RPMI8226 (cell line): ENCODE measurements at places on chromosomes 3 and 15.

GRCh38 chr15:55356985-55357585 lies 38.1 kb downstream of the PIGB start:
- no peak for DNase-seq

GRCh38 chr3:129348734-129349133 lies 70.1 kb downstream of the HMCES start:
- DNase-seq = peak; percentile 35

DNA sequence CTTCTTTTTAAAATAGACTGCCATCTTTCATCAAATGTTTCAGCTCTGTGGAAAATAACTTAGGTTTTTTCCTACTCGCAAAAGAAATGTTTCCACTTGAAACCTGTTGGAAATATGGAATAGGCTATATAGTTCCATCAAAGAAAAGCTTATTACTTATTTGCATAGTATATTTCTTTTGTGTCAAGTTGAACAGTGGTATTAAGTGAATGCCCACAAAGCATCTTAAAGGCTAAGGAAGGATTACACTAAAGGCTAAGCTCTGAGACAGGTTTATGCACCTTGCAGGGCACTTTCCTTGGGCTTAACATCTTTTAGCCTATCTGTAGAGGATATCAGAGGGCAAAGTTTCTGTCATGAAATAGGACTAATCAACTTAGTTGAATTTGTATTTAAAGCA lies at the start of gene SAMD7:
TSS of gene SAMD7 (plus strand) at position 301 of the 400 bp plus-strand sequence. CDS start 7,927 bp downstream, outside the sequence.
- no peak for DNase-seq

DNA sequence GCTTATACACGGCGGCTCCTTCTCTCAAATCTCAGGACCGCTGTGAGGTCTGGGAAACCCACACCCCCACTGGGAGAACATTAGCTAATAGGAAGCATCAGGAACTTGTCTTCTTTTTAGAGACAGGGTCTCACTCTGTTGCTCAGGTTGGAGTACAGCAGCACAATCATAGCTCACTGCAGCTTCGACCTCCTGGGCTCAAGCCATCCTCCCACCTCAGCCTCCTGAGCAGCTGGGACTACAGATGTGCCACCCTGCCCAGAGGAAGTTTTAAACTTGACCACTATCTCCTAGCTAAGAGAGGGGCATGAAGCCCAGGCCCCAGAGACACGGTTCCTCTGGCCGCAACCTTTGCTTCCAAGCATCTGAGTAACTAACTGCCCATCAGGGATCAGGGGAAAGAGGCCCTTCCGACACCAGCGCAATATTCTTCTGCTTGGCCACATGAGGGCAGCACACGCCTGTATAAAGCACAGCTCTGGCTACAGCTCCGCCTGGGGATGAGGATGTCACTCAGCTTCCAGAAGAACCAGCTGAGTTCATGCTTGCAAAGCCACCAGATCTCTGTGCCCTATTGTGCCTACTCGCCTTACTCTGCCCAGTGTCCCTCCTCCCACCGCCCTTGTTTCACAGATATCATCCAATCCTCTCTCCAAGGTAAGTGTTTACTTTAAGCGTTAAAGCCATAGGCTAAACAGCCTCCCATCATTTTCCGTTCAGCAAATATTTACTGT lies 57.6 kb upstream of the SLC6A11 start:
- peak; percentile 69 for DNase-seq

GRCh38 chr3:46715507-46716175 lies 2.0 kb downstream of the PRSS50 start:
- DNase-seq = no peak

GRCh38 chr3:50639055-50639494 lies 22.1 kb downstream of the MAPKAPK3 start:
- DNase-seq = no peak

DNA sequence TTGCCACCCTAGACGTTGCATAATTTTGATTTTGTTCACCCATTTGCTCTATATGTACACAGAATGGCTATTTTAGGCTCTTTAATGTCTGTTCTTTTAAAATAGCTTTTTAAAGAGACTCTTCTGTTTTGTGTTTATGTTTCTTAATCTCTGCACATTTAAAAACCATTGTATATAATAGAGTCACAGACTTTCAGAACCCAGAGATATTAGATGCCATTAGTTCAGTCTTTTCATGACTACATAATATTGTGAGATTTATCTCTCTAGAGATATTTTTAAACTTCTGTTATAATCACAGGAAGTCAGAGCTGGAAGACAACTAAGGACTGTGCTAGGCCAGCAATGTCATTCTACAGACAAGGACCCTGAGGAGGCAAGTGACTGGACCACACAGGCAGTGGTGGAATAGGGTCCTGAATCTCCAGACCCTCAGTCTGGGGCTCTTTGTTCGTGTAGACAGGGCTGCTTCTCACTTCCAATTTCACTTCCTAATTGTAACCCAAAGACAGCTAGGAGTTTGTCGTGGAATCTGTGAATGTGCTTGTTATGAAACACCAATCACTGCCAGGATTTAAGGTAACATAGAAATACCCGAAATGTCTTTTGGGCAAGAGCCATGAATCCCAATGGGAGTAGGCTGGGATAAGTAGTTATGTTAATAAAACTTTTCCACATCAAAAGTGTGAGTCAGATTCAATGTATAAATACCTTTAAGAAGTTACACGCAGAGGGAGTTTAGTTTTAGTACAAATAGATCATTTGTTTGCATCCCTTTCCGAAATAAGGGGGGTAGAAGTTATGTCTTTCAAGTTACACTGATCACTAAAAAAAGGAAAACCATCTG lies 165.2 kb upstream of the ROPN1 start:
- DNase-seq = no peak

DNA sequence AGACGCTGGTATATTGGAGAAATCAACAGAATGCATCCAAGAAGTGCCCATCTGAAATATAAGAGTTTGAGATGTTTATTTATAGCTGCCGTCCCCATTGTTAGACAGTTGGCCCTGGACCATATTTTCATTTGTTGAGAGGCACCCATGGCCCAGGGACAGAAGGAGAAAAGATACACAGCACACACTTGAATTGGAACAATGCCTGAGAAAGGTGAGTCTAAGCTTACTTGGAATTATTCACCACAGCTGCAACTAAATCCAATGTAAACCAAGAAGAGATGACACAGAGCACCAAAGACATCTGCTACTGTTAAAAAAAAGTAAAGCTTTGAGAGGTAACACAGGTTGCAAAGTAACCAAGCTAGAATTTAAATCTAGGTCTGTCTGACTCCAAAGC lies 525.5 kb upstream of the NAALADL2 start:
- no peak for DNase-seq

GRCh38 chr15:67510597-67511190 lies 10.2 kb upstream of the C15orf61 start:
- no peak for DNase-seq

DNA sequence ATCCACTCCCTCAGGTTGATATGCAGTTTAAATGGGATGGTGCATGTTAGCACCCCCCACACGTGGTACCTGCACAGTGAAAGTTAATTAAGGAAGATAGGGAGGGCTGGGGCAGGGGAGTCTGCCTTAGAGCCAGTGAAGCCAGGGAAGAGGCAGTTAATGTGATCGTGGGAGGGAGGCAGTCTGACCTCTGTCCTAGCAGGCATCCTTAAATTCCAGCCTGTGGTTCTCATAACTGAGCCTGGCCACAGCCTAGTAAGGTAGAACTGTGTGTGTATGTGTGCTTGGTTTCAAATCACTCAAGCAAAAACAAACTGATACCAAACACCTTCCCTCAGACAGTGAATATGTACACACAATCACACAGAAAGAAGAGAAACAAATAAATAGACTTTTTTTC lies 319.1 kb upstream of the TLE3 start:
- DNase-seq = no peak

- DNase-seq = no peak
These were observed 169.9 kb downstream of the XXYLT1 start for GRCh38 chr3:195101001-195101583.

GRCh38 chr3:42891042-42891441 lies 14.9 kb upstream of the ZNF662 start:
- no peak for DNase-seq

DNA sequence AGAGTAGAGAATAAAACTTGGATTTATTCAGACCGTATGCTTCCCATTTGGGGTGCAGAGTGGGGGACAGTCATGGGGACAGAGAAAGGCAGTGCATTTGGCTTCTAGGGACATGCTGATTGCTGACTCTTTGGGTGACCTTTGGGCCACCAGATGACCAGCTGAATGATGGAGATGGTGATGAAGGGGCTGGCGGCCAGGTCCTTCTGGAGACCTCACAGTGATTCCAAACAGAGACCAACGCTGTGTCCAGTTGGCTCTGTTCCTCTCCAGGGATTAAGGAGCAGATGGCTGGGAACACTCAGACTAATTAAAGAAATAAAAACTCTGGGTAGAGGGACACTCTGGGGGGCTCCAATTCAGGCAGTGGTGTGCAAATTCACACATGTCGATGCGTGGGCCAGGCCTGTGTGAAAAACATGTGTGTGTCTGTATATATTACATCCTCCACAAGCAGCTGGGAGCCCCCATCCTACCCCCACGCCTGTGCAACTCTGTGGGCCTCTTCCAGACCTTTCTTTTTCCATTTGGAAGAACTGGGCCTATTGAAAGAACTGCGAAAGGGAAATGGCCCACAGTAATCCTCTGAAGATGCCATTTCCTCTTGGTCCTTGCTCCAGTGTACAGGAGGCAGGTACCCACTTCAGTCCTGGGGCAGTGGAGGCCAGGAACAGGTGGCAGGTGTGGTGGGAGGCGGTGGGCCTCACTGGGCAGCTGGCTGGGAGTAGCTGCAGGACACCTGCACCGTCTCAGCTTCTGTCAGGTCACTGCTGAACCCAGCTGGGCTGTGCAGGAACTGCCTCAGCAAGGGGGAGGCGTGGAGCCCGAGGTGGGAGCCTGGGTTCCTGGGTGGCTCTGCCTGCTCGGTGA lies 8.9 kb downstream of the XIRP1 start:
- peak; percentile 60 for DNase-seq

DNA sequence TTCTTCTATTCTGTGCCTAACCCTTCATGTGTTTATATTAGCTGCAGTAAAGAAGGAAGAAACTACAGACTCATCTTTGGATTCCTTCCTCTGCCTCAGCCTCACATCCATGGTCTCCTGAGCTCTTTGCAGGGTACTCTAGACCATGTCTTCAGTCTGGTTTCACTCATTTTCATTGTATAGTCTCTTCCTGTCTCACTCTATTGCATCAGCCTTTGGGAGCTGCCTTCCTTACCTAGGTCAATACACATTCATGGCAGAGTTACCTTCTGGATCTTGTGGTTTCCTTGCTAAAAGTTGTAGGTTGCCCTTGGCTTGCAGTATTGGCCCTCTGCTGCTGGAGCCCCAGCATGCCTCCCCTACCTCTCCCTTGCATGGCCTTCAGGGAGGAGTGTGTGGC lies 31.5 kb upstream of the SCAANT1 start:
- DNase-seq = no peak

DNA sequence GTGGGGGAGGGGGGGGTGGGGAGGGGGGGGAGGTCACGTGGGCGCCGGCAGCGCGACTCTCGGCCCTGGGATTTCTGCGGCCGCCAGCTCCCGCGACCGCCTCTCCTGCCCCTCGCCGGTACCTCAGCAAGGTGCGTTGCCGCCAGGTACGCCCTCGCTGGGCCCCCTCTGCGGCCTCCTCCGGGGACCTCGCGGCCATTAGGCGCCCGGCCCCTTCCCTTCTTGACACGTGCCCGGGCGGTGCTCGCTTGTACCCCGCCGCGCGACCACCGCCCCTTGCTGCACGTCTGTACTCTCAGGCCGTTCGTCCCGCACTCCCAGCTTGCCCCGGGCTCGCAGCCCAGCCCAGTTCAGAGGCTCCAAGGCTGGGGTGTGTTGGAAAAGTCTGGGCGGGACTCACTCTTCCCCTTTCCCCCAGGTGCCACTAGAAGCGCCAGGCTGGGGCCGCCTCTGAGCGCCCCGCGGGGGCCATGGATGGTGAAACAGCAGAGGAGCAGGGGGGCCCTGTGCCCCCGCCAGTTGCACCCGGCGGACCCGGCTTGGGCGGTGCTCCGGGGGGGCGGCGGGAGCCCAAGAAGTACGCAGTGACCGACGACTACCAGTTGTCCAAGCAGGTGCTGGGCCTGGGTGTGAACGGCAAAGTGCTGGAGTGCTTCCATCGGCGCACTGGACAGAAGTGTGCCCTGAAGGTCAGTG lies at the start of gene MAPKAPK3:
TSS of gene MAPKAPK3 (plus strand) at position 56 of the 696 bp plus-strand sequence. CDS start at position 471, 415 bp downstream.
- DNase-seq = peak; percentile 57

DNA sequence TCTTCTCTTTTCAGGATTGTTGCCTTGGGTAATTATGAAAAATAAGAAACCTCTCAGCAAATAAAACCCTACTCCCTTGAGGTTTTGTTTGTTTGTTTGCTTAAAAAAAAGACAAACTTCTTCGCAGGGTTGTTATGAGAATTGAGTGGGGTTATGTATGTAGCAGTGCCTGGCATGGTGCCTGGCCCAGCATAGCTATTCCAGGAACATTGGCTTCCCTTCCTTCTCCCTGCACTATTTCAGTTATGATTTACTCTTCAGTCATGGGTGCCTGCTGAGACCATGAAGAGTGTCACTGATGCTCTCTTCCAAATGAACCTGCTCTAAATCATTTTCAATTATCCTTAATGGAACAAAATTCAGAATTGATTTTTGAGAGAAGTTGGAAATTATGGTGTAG lies 283.5 kb upstream of the ROPN1 start:
- no peak for DNase-seq

- no peak for DNase-seq
These were observed 37.9 kb downstream of the ACP3 start for GRCh38 chr3:132354916-132355702.

GRCh38 chr15:101167411-101167752 lies 84.5 kb downstream of the CHSY1 start:
- no peak for DNase-seq

DNA sequence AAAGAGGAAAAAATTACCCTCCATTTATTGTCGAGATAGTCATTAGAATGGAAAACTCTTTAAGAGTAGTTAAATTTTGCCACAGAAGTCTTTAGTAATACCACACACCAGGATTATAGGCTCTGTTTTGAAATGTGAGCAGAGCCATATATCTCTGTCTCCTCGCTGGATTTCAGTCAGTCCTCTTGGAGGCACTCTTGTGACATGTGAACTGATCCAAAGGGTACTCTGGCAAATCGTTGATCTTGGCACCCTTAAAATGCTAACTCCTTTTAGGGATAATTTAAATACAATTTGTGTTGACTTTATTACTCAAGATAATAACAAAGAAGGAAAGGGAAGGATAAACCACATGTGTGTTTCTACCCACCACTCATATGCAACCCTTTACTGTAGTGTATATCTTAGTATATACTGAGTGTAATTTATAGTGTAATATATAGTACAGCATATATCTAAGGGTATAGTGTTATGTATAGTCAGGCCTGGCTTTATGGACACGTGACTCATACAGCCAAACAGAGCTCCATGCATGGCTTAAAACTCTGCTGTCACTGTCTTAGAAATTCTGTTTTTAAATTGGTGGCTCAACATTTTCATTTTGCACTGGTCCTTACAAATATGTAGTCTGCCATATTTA lies 12.3 kb upstream of the KPNA4 start:
- no peak for DNase-seq
